ENCODE measurements at places on chromosomes 1 and 21.

DNA sequence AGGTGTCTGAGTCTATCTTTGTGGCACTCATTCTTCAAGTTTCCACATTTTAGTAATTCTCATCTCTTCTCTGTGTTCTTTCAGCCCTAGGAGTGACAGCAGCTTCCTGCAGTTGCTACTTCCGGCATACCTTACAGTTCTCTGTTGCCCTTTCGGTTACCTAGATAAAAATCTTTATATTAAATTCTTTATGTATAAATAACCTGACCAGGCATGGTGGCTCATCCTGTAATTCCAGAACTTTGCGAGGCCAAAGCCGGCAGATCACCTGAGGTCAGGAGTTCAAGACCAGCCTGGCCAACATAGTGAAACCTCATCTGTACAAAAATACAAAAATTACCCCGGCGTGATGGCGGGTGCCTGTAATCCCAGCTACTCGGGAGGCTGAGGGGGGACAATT lies 62.9 kb downstream of the CDKN2C start:
- DNase-seq = no peak

- DNase-seq = peak; percentile 78
Observed at GRCh38 chr1:54585181-54586066, 37.4 kb downstream of the ACOT11 start.

- DNase-seq = no peak
Observed at GRCh38 chr1:61480273-61480935, 244.5 kb downstream of the TM2D1 start.

DNA sequence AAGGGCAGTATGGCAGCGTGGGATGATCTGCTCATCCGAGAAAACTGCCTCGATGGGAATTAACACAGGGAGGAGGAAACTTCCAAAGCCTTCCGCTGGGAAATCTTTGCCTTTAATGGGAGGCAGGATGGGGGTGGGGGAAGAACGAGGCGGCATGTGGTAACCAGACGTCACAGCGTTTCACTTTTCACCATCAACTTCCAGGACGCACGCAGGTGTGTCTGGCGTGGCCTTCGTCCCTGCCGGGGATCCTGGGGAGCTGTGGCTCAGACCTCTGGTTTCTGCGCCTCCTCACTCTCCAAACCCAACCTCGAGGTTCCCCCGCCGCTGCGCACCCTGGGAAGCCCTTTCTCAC lies 282 bp downstream of the RSPH1 start:
- peak; percentile 51 for DNase-seq

DNA sequence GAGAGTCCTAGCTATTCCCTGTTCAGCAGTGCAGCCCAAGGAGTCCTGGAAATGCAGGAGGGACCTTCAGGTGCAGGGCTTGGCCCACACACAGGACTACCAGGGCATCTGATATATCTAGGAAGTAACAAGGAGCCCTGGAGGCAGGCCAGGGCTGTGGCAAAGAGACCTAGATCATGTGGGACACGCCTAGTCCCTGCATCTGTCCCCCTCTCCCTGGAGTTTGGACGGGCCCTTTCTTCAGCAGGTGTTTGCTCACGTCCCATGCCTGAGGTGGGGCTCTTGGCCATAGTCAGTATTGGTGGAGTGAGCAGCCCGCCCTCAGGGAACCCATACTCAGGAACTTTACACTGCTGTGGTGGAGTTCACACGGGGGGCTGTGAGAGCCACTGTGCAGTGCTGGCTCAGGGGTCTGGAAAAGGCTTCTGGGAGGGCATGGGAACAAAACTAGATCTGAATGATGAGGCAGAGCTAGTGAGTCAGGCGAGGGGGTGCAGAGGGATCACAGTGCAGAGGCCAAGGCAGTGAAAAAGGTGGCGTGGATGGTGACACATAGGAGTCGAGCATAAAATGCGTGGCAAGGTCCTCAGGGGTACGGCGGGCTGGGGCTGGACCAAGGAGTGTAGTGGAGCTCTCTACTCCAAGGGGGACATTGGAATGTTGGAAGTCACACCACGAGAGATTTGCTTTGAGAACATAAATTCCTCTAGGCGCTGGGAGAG lies 25.6 kb downstream of the TMEM53 start:
- DNase-seq = no peak

DNA sequence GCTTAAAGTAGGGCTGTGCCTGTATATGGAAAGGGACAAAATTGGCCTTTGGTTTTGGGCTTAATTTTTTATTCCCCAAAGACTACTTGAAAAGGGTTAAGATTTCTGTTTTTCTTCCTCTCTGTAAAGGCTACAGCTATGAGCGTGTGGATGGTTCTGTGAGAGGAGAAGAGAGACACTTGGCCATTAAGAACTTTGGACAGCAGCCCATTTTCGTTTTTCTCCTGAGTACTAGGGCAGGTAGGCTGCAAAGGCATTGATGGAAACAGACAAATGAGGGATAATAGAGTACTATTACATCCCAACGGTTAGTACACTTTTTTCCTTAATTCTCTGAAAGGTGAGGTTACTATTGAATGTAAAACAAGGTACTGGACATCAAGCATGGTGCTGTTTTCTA lies 29.6 kb downstream of the CHD1L start:
- DNase-seq = no peak

DNA sequence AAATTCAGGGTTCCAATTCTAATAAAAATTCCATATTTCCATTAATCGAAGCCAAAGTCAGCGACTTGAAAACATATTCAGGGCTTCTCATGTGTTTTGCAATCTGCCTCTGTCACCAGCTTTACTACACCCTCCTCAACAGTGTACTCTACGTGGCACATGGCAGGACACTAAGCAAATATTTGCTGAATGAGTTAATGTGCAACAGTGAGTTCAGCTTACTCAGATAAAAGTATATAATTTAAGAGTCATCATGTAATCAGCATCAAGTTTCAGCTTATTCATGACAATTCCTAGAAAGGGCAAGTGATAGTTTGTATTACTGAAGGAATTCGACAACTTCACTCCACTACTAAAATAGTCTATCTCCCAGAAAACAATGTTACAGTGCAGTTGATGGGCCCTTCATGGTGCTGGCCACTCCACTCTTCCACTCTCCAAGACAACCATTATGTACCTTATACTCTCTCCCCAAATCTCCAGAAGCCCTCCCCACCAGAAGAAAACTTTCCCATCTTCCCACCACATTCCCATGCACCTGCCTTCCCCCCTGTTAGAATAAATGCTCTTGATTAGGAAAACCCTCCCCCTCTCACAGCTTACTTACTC lies 97.3 kb downstream of the TTLL7 start:
- DNase-seq = no peak

- DNase-seq = no peak
Observed at GRCh38 chr1:116256875-116257274, 116.2 kb upstream of the ATP1A1 start.

DNA sequence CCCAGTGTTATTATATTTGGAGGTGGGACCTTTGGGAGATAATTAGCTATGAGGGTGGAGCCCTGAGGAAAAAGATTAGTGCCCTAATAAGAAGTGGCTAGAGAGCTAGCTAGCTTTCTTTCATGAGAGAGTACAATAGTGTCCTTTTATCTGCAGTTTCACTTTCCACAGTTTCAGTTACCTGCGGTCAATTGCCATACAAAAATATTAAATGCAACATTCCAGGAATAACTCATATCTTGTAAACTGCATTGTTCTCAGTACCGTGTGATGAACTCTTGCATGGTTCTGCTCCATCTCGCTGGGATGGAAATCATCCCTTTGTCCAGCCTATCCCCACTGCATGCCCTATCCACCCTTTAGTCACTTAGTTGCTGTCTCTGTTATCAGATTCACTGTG lies 201.6 kb downstream of the RWDD3 start:
- no peak for DNase-seq

- DNase-seq = no peak
Observed at GRCh38 chr1:154220970-154221277, 169 bp downstream of the UBAP2L start.

- DNase-seq = peak; percentile 92
Observed at GRCh38 chr1:150552128-150552910, 3.1 kb downstream of the ADAMTSL4 start.

- no peak for DNase-seq
Observed at GRCh38 chr21:44522753-44523204, 17.2 kb downstream of the KRTAP10-1 start.

DNA sequence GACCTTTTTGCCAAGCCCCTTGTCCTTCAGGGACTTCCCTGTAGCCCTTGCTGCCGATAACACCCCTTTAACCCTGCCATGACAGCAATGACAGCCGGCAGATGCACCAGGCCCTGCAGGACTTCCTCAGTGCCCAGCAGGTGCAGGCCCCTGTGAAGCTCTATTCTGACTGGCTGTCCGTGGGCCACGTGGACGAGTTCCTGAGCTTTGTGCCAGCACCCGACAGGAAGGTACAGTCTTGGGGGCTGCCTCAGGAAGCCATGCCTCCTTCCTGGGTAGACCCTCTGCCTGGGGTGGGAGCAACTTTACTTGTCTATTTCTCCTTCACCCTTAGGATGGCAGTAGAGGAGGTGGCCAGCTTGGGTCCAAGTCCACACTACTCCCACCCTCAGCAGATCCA lies 16.1 kb upstream of the PADI6 start:
- DNase-seq = no peak

DNA sequence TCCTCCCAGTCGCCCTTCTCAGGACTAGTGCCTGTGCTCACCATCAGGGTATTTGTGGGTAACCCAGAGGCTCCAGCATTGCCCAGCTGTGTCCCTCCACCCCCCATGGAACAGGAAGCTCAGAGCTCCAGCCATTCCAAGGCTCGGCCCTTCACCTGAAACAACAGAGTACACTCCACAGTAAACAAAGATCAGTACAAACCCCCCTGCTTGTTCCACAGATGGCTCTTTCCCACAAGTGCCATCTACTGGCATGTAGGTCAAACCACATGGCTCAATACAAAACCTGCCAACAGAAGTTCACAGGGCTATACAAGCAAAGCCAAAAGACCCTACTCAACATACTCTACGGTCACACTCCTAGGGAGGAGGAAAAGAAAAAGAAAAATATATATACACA lies 258.7 kb downstream of the AGBL4 start:
- no peak for DNase-seq

DNA sequence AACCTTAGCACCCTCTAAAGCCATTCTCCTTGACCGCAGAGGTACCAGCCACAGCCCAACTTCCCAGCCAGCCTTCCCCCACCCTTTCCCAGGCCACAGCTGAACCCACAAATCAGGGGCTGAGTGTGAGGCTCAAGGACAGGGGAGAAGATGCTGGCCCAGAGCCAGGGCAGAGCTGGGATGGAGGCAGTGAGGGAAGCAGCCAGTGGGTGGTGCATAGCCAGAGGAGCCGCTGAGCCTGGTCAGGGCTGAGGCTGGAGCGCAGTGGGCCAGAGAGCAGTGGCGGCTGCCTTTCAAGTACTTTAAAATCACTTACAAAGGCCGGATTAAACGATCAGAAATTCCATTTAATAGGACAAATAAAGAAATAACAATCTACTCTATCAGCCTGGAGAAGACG lies 36.3 kb downstream of the DMAP1 start:
- peak; percentile 57 for DNase-seq

DNA sequence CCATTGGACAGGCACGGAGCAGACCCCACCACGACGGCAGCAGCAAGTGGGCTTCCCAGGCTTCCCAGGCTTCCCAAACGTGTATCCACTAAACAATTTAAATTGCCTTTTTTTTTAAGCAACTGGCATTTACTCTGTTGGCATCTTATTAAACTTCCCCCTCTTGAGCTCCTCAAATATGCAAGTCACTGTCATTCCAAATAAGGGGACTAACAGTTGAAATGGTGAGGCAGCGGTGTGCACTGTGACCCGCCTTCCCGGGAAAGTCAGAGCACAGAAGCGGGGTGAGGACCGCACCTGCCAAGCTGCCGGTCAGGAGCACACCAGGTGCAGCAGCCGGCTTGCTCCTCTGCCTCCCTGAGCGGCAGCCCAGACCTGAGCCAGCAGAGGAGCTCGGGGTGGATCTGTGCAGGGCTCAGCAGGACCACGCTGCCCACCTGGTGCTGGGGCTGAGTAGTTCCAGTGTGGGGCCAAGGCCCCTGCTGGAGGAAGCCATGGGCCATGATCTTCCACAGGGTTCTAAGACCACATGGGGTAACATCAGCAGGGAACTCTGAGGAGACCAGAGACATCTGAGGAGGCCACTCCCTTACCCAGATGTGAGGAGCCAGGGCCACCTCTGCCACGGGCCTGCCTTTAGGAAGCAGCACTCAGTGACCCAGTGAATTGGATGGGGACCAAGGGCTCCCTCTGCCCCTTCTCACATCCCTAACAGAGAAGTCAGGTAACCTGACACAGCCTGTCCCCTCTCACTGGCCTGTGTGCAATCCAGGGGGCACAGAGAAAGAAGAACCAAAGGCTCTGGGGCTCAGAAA lies 245.4 kb downstream of the NPHP4 start:
- peak; percentile 27 for DNase-seq

DNA sequence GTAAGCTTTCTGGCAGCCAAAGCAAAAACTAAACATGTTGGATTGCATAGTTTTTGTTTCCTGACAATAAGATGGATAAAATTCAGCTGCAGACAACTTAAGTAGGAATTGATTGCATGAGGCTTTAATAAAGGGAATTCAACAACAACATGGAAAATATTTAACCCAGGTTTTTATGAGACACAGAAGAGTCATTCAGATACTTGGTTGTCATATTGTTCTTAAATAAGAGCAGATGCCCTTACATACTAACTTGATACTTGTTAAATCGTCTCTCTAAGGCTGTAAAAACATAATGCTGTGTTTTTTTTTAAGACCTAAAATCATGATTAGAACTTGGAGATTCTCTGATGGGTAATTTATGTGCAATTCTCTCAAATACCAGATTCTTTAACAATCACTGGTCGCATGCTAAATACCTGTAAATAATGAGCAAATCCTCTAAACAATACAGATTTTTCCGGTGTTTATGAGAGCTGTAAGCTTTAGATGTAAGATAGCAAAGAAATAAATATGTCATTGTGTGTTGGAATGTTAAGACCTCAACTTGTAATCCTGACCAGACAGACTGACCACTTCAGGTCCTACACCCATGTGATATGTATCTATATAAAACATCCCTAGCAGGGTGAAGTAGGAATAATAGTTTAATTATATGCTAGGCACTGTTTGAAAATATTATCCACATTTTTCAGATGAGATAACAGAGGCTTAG lies 37.8 kb upstream of the CD34 start:
- DNase-seq = no peak

- no peak for DNase-seq
Observed at GRCh38 chr1:224196813-224197600, 14.0 kb downstream of the DEGS1 start.

GRCh38 chr1:151995774-151996173 lies 2.1 kb upstream of the S100A10 start:
- no peak for DNase-seq

GRCh38 chr1:39637361-39637760 lies 2.1 kb downstream of the HEYL start:
- no peak for DNase-seq

GRCh38 chr1:116716391-116716790 lies 37.8 kb upstream of the CD2 start:
- no peak for DNase-seq

- DNase-seq = no peak
Observed at GRCh38 chr1:66626261-66626660, 92.3 kb downstream of the SGIP1 start.

- no peak for DNase-seq
Observed at GRCh38 chr1:171206978-171207355, 21.9 kb downstream of the FMO2 start.
